CD4-positive, alpha-beta T cell treated with Interferon alpha-2 for 1 hour (primary cell): ENCODE measurements at places on chromosomes 7 and 10.

- DNase-seq, result no peak
Measured at GRCh38 chr7:92748495-92748894, 87.9 kb downstream of the CDK6 start.

DNA sequence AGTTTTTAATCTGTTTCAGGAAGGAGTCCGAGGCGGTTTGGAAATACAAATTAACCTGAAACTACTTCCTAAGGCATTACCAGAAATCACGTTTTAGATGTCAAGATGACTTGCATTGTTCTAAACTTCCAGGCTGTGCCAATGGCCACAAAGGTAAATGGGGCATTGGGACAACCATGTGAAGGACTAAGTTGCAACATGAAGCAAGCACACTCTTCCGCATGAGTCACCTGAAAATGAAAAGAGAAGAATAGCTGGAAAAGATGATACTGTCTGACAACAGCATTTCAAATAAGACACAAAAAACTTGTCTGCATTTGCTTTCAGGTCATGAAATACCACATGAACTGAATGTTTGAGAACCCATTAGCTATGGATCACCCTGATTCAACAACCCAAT lies 262.1 kb downstream of the AHR start:
- DNase-seq, result no peak

- no peak for DNase-seq
Measured at GRCh38 chr7:93231259-93231658, 907 bp upstream of the VPS50 start.

GRCh38 chr7:132580277-132580676 lies 4.0 kb upstream of the PLXNA4 start:
- DNase-seq, result no peak

GRCh38 chr10:25758511-25758910 lies 175.5 kb upstream of the MYO3A start:
- no peak for DNase-seq

- no peak for DNase-seq
Measured at GRCh38 chr10:72812753-72813430, 80.6 kb upstream of the OIT3 start.

- DNase-seq, result no peak
Measured at GRCh38 chr10:12782537-12782936, 219.0 kb downstream of the CCDC3 start.

DNA sequence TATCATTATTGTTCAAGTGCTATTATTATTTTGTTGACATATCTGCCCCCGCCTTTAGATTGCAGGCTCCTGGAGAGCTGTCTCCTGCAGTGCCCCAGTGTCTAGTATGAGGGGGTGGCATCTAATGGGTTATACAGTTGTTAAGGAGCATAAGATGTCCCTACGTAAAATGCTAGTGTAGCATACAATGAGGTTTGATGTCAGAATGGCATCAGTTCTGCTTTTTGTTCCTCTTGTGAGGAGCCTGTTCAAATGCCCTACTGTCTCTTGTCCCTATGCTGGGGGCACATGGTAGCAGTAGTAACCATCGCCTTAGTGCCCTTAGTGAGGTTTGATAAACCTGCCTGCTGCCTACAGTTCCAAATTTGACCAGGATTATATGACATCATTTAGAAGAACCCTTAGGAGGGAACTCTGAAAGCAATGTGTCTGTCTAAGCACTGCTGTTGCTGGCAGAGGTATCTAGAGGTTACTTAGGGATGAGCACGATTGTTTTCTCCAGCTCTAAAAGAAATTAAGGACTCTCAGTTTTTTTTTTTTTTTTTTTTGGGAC lies 9.7 kb downstream of the CREM start:
- no peak for DNase-seq

DNA sequence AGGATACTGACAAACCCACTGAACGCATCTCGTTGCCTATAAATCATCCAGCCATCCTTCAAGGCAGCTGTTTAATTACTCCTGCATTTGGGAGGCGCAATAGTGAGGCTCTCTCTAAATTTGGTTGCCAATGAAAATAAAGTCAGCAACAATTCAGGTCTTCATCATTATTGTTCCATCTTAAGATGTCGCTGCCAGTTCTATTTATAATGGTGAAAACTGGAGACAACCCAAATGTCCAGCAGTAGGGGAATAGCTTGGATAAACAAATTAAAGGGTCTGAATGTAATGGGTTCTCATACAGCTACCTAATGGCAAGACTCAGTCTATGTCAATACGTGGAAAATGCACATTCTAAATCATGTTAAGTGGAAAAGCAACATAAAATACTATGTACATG lies 120.1 kb upstream of the PLXNA4 start:
- no peak for DNase-seq
